Renal cortical epithelial cell (primary cell): ENCODE measurements at places on chromosomes 16 and 17.

- DNase-seq: peak; percentile 7
Observed at GRCh38 chr16:85718682-85719081, 29.9 kb upstream of the GINS2 start.

GRCh38 chr17:51957786-51958185, 200.7 kb downstream of the CA10 start:
- no peak for DNase-seq

GRCh38 chr17:79812353-79813258, 15.7 kb upstream of the CBX8 start:
- DNase-seq: no peak

DNA sequence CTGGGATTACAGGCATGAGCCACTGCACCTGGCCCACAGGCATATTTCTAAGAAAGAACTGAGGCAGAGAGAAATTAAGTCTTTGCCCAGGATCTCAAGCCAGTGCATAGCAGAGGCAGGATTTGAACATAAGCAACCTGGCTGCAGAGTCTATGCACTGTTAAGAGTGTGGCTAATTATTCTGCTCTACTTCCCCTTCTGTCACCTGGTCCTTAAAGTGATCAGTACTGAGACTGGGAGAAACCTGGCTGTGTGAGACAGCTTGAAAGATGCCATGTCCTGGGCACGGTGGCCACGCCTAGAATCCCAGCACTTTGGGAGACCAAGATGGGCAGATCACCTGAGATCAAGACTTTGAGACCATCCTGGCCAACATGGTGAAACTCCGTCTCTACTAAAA, 58.1 kb downstream of the IQCK start:
- DNase-seq: no peak

DNA sequence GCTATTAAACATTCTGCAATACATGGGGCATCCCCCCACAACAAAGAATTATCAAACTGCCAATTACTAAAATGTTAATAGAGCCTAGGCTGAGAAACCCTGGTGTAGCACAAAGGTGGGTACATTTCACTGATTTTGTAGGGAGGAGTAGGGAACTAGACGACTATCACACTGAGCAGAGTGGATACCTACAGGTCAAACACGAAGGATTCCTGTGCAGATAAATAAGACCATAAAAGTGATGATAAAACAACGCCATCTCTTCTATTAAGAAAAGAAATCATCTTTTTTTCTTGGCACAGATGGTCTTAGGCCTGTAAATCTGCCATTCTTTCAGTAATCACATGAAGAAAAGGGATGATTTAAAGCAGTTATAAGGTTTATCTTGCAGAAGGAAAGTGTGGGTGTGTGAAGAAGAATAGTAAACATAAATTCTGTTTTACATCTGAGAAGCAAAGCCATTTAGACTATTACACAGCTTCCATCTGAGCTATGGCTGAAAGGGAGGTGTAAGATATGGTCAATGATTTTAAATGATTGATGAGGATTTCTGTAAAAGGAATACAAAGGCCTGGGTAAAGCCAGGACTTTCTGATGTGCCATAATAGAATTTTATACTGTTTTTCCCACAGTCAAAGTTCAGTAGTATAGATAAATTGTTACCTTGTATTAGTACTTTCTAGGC, 429.4 kb upstream of the GOT2 start:
- peak; percentile 5 for DNase-seq

DNA sequence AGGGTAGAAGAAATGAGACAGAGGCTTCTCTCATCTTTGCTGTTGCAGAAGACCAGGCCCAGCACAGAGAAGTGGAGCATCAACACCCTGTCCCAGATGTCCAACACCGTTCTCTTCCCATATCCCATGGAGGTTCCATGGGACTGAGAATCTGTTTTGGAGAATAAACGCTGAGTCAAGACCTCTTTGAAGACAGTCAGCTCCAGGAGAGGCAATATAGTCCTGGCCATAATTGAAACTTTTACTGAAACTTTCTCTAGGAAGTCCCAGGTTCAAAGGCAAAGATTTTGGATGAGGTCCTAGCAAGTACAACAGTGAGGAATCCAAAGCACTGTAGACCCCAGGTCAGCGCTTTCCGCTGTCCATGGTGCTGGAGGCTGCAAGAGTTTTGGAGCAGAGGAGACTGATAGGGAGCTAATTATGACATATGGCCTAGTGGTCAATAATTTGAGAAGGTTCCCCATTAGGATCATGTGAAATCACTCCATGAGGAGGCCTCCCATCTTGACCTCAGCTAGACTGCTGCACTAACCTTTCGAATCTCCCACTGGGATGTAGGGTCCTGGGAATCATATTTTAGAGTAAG, 36.0 kb downstream of the OSBPL7 start:
- DNase-seq: peak; percentile 10

GRCh38 chr16:73036074-73036826, 11.7 kb downstream of the ZFHX3 start:
- DNase-seq: no peak

DNA sequence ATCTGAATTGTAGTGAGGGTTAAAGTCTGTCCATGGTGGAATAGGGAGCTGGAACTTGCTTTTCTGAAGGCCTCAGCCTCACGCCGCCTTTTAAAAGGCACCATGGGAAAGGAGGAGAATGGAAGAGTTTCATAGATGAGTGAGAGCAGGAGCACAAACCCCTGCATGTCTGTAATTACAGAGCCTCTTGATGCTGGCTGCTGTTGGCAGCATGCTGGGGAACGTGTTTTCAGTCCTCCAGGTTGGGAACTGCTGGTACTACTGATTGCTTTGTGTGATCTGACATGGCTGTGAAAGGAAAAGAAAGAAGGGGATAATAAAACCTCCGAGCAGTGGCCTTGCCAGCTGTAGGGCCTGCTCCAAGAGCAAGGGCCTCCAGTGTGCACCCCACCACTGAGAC, 16.8 kb upstream of the DYNLL2 start:
- DNase-seq: no peak

DNA sequence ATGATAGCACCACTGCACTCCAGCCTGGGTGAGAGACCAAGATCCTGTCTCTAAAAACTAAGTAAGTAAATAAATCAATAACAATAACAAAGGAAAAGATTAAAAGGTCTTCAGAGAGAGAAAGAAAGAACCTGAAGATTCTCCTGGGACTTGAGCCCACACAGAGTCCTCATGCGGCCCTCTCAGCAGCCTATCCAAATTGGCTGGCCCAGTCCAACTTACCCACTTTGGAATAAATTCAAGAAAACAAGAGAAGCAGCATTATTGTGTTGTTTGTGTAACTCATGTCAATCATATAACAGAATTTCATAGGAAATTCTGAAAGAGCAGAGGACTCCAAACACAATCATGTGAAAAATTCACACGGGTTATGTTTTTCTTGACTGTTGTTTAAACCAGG, 3.8 kb downstream of the SLX4 start:
- no peak for DNase-seq

DNA sequence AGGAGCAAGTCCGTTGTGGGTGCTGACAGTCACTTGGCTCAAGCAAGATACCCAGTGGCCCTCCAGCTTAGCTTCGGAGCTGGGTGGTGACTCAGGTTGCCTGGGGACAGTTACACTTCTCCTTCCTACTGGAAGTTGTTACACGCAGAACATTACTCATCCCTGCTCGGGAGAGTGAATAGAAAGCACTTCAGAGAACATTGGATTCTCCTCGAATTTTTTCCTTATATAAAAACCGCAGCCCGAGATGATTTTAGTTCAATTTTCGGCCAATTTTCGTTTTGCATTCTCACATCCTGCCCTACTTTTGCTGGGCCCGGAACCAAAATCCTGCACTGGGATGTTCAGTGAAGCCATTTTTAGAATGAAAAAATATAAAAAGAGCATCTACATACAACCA, 99.7 kb downstream of the ELAC2 start:
- no peak for DNase-seq

GRCh38 chr16:8847145-8847544, 21.7 kb downstream of the CARHSP1 start:
- DNase-seq: no peak

GRCh38 chr16:74094962-74095361, 201.7 kb upstream of the PSMD7 start:
- DNase-seq: no peak

DNA sequence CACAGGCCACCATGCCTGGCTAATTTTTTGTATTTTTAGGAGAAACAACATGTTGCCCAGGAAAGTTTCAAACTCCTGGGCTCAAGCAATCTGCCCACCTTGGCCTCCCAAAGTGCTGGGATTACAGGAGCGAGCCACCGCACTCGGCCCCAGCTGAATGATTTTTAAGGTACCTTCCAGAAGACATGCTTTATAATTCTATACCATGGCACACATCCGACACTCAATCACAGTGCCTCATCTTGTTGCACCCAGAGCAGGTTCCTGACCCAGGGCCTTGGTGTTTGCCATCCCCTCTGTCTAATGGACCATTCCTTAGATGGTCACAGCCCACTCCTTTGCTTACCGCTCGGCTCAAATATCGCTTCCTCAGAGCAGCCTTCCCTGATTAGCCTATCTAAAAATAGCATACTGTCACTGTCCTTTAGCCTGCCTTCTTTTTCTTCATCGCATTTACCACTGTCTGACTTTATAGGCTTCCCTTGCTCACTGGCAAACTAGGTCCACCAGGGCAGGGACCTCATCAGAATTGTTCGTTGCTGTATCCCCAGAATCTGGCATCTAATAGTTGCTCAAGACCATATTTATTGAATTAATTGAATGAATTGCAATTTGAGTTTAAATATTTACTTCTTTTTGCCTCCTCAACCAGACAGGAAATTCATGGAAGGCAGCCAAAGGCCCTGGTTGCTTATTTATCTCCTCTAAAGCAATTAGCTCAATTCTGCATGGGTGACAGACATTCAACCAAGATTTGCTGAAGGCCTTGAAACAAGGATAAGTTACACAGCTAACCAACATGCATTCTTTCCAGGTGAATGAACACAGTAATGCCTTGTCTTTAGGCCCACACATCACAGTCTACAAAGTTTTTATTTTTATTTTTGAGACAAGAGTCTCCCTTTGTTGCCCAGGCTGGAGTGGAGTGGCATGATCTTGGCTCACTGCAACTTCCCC, 6.3 kb upstream of the TENT4B start:
- peak; percentile 99 for DNase-seq

DNA sequence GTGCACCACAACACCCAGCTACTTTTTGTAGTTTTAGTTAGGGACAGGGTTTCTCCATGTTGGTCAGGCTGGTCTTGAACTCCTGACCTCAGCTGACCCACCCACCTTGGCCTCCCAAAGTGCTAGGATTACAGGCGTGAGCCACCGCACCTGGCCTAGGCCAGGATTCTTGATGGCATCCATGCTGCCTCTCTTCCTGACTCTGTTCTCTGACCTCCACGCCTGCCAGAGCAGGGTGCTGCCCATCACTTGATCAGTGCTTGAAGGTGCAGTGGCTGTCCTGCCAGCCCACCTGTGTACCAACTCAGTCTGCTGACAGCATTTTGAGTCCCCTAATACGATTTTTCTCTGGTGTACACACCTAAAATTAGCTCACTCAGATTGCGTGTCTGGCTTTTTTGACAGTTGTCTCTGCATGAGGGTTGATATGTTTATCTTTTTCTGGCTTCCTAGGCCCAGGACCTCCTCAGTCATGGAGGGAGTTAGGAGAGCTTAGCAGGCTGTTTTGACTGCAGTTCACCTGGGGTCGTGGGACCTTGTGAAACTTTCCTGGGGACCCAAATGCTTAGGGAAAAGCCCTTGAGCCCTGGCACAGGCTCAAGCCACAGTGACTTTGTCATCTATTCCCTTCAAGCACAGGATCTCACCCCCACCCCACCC, 5.9 kb downstream of the HAS3 start:
- no peak for DNase-seq

- DNase-seq: no peak
Observed at GRCh38 chr17:8963647-8964258, 1.8 kb downstream of the PIK3R5 start.

DNA sequence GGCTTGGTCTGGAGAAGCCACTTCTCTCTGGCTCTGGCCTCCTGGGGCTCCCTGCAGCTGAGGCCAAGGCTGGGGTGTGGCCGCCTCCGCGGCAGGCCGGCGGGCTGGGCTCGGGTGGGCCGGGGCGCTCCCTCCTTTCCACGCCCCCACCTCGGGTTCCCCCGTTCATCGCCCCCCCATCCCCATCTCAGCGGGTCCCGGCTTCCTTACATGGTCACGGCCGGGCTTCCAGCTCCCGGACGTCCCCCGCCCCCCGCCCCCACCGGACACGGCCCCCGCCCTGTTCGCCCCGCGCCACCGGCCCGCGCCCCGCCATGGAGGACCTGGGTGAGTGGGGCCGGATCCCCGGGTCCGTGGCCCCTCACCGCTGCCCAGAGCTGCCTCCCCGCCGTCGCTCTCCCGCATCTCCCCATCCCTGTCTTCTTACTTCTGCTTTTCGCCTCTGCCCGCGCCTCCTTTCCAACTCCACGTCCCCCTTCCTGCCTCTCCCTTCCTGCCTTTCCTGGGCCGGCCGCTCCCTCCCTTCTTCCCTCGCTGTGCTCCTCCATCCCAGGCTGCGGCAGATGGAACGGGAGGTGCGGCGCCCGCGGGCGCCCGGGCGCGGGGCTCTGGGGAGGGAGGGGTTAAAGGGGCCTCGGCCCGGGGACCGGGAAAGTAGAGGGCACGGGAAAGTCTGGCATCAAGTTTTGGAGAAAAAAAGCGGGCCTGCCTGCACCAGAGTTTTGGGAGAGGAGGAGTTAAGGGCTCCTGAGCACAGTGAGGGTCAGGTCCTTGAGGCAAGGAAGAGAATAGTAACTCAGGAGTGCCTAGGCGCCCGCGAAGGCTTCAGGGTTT, at the start of gene TGFB1I1:
Gene TGFB1I1, plus strand, starts transcription at position 278 of the 834 bp plus-strand sequence. Its CDS starts 37 bp downstream, at position 315.
- no peak for DNase-seq

GRCh38 chr16:67425580-67425979, 5.3 kb upstream of the HSD11B2 start:
- no peak for DNase-seq

DNA sequence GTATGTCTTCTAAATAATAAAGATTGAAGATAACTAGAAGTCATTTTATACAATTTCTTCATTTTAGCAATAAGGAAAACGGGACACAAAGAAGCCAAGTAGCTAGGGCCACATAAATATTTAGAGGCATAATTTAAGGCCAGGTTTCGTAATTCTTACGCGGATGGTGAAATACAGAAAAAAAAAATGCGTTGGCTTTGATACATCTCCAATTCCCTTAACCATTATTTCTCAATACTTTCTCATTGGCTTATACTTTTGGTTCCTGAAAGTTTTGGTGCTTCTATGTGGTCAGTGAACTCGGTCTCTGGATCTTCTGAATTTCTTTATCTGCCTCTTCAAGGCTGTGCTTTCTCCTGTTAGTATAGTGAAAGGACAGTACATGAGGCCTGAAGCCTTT, 888.1 kb downstream of the KCNJ2 start:
- DNase-seq: no peak

DNA sequence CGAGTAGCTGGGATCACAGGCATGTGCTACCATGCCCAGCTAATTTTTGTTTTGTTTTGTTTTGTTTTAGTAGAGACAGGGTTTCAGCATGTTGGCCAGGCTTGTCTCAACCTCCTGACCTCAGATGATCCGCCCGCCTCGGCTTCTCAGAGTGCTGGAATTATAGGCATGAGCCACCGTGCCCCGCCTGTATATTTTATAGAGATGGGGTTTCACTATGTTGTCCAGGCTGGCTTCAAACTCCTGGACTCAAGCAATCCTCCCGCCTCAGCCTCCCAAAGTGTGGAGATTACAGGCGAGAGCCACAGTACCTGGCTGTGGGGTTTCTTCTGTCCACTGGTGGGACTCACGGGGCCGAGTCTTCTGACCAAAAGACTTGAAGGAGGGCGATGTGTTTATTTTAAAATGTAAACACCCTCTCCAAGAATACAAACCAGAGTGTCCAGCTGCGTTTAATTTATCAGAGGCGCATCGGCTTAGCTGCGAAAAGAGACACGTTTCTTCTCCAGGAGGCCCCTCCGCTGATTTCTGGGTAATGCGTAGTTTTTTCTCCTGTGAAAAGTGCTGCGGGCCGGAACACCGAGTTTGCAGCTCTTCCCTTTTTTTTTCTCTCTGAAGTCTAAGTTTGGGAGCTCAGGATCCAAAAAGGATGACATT, 86.9 kb upstream of the CIBAR2 start:
- peak; percentile 32 for DNase-seq
